Stimulated activated CD4-positive, alpha-beta T cell treated with anti-CD3 and anti-CD28 coated beads, Interleukin-1b, Interleukin-23, amount 100 ng/mL, for 1 hour (primary cell): ENCODE measurements at places on chromosomes 16 and 17.

- no peak for DNase-seq
Measured at GRCh38 chr16:87818533-87819161, 50.7 kb downstream of the SLC7A5 start.

GRCh38 chr17:29155227-29155965 is 24.8 kb downstream of the MYO18A start:
- peak; percentile 27 for DNase-seq

- no peak for DNase-seq
Measured at GRCh38 chr16:53864819-53865493, 161.0 kb downstream of the FTO start.

GRCh38 chr17:71713846-71714245 is 407.0 kb upstream of the SOX9 start:
- DNase-seq, result no peak

DNA sequence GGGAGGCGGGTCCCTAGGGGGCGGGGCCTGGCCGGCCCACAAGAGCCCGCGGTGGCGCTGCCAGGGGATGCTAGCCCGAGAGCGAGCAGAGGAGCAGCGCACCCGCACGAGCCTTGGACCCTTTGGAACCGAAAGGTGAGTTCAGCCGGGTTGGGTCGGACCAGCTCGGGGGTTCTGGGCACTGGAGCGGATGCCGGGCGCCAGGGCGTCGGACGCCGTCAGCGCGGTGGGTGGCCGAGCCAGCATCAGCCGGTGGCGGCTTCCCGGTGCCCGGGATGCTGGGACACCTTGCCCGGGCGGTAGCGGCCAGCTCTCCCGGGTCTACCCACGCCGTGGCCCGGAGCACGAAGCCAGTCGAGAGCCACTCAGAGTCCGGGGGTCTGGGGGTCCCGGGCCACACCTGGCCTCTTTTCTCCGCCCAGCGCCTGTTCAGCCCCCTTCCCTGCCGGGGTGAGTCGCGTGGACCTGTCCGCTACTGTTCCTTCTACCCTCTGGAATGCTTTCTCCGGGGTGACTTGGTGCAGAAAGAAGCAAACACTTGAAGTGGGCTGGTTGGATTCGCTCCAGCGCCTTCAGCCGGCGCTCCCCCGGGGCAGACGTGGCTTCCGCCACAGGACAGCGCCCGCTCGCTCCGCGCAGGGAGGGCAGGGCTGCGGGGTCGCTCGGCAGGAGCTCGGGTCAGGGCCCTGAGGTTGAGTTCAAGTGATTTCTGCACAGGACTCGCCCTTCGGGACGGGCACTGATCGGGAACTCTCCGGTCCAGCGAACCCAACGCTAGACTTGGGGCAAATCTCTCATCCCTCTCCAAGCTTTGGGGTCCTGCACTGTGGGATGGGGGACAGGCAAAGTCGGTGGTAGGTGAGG is at the start of gene SCNN1G:
TSS of gene SCNN1G (plus strand) at position 67 of the 864 bp plus-strand sequence. CDS start 3,527 bp downstream, outside the sequence.
- no peak for DNase-seq

DNA sequence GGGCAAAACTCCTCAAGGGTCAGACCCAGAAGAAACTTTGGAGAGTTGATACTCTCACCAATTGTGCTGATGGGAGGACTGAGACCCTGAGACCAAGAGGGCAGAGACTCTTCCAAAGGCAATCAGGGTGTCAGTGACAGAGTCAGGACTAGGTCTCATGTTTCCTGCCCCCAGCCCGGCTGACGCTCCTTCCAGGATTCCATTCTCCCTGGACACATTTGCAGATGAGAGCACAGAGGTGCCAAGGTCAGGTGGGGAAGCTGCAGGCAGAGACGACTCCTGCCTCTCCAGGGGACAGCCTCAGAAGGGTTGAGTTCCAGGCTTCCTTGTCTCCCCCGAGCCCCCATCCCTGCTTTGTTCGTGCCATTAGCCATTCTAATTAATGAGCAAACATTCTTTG is 174.1 kb downstream of the WSCD1 start:
- no peak for DNase-seq
